ENCODE measurements at places on chromosomes 4 and X.

- DNase-seq, result peak; percentile 21
Observed at GRCh38 chr4:111959222-111959621, 186.0 kb upstream of the FAM241A start.

- DNase-seq, result no peak
Observed at GRCh38 chr4:136763919-136764318, 768.4 kb downstream of the PCDH18 start.

DNA sequence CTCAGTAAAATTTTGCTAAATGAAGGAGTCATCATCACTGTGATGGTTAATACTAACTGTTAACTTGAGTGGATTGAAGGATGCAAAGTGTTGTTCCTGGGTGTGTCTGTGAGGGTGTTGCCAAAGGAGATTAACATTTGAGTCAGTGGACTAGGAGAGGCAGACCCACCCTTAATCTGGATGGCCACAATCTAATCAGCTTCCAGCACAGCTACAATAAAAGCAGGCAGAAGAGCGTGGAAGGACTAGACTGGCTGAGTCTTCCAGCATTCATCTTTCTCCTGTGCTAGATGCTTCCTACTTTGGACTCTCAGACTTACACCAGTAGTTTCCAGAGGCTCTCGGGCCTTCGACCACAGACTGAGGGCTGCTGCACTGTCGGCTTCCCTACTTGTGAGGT lies 21.3 kb upstream of the WDR44 start:
- DNase-seq, result no peak

DNA sequence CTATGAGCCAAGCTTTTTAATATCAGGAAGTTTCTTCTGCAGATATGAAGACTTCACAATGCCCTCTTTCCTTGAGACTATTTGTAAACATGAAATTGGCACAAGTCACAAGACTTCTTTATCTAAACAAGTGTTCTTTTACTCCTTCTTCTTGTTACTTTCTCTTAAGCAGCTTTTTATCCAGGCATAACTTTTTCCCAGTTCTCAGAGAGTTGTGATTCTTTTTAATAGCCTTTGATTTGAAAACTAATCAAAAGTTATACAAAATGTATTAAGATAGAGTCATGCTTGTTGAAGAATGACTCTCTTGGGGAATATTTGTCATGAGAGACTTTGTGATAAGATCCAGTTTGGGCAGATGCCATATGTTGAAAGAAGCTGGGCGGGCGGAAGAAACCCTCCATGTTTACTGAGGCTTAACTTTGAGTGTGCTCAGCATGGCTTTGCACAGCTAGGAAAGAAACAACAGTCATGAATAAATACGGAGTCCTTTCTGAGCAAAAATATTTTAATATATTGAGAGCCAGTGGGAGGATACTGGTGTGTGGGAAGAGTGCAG lies 39.3 kb downstream of the SYTL5 start:
- peak; percentile 23 for DNase-seq

DNA sequence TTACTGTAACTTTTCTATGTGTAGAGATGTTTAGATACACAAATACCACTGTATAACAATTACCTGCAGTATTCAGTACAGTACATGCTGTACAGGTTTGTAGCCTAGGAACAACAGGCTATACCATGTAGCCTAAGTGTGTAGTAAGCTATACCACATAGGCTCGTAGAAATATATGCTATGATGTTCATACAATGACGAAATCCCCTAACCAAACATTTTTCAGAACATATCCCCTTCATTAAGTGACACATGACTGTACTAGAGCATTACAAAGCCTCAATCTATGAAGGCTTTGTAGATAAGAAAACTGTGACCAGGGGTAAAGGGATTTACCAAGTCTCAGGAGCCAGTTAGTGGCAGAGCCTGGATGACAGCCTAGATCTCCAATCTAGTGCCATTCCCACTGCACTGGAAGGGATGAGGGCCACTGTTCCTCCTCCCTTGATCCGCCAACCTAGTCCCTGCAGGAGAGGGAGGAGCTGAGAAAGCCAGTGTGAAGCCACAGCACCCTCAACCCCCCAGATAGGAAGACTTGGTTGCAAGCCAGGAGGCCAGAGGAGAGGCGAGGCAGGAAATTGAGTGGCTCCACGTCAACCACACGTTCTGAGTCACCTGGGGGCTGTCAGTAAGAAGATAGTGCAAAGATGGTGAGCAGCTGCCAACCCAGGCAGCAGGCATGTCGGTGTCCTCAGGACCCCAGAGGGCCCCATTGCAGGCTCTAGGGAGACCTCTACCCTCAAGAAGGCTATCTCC lies 227.7 kb downstream of the BCOR start:
- DNase-seq, result peak; percentile 60
